ENCODE measurements at places on chromosomes 1 and 21.

DNA sequence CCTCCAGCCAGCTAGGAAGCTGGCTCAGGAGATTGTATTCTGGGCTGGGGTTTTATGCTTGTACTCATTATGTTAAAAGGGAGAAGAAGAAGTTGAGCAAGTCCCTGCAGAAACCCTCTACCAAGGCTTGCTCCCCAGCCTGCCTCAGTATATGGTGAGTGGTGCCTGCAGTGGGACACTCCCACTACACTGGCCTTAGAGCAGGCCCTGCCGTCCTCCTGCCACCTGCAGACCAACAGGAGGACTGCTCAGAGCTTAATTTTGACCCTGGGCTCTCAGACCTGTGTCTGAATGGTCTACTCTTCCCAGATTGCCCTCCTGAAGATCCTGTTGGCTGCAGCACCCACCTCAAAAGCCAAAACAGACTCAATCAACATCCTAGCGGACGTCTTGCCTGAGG lies 13.0 kb downstream of the STRIP1 start:
- DNase-seq, result no peak

- no peak for DNase-seq
These were observed 24.7 kb upstream of the POGK start for GRCh38 chr1:166814611-166815010.

GRCh38 chr1:94540440-94541245 lies 916 bp downstream of the F3 start:
- no peak for DNase-seq

DNA sequence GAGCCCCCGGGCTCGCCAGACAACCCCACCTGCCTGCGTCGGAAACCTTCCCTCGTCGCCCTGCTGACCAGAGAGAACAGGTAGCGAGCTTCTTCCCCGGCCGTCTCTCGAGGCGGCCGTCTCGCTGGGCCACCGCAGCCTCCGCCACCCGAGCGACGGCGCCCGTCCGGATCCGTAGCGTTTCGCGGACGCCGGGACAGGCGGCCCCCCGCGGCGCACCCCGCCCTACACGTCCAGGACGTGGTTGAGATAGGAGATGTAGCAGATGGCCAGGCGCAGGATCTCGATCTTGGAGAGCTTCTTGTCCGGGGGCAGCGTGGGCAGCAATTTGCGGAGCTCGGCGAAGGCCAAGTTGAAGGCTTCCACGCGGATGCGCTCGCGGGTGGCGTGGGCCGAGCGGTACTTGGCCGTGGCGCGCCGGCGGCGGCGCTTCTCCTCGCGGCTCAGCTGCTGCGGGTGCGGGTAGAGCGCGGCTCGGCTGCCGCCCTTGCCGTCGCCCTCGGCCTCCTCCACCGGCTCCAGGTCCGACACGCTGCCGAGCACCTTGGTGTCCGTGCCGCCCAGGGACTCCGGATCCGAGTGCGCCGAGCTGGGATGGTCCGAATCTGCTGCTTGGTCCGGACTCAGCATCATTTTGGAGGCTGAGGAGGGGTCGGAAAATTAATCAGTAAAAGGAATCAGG lies 3.0 kb downstream of the NHLH2 start:
- DNase-seq, result peak; percentile 86

DNA sequence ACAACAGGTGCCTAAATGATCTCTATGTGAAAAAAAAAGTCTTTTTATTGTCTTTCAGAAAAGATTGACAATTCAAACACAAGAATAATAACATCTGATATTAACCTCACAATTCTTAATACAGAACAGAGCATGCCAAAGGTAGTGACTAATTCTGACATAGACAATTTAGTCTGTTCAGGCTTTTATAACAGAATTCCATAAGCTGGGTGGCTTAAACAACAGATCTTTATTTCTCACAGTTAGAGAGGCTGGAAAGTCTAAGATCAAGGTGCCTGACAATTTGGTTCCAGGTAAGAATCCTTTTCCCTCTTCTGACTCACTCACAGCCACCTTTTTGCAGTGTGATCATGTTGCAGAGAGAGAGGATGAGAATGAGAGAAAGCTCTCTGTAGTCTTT lies 27.0 kb downstream of the DPYD start:
- no peak for DNase-seq

DNA sequence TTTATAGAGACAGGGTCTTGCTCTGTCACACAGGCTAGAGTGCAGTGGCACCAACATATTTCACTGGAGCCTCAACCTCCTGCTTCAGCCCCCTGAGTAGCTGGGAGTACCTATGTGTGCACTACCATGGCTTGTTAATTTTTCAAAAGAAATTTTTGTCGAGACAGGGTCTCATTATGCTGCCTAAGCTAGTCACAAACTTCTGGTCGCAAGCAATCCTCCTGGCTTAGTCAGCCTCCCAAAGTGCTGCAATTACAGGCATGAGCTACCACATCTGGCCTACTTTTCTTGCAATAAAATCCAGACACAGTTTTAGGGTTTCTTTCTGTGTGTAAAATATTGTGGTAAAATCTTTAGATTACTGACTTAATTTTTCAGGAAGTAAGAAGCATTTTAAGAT lies 27.9 kb upstream of the NTPCR start:
- no peak for DNase-seq

DNA sequence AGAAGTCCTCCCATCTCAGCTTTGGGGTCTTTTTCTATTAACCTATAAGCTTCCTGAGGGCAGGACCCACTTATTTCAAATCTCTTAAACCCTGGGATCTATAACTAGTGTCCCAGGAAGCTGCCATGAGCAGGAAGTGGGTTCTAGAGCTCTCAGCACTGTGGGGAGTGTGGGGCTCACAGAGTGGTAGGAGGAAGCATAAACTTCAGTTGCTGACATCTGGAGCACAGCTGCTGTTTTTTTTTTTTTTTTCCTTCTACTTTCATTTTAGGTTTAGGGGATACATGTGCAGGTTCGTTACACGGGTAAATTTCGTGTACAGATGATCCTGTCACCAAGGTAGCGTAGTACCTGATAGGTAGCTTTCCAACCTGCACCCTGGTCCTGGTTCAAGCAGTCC lies 59.3 kb downstream of the AK4 start:
- DNase-seq, result no peak

DNA sequence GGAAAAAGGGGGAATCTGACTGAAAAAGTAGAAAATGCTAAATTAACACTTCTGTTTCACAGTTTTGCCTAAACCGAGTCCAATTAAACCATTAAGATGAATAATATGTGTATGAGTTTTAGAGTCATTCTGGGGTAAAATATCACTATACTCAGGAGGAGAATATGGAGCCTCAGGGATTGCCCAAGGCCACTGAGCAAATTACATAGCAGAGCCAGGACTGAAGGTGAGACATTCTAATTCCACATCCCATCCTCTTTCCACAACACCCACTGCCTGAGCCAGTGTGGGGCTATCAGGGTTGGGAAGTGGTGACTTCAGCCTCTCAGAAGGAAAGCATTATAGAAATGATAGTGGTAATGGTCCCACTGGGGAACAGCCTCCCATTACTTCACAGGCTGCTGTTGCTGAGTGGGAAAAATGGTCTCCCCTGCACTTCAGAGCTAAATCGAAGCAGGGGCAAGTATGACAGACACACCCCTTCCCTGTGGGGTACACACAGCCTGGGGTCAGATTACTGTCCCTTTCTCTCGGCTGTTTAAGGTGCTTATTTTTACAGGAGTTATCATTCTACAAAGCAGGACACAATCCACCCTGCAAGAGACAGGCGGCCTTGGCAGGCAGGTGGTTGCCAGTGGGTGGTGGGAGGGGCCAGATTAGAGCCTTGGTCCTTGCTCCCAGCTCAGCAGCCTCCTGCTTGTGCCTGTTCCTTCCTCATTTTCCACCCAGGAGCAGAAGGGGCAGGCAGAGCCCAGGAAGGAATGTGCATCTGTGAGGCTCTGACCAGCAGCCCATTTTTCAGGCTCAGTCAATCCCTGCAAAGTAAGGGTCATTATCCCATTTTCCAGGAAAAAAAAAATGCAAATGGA lies 9.5 kb upstream of the BCAR3 start:
- DNase-seq, result peak; percentile 55

- DNase-seq, result no peak
These were observed 5.4 kb upstream of the EXO1 start for GRCh38 chr1:241842565-241842964.

DNA sequence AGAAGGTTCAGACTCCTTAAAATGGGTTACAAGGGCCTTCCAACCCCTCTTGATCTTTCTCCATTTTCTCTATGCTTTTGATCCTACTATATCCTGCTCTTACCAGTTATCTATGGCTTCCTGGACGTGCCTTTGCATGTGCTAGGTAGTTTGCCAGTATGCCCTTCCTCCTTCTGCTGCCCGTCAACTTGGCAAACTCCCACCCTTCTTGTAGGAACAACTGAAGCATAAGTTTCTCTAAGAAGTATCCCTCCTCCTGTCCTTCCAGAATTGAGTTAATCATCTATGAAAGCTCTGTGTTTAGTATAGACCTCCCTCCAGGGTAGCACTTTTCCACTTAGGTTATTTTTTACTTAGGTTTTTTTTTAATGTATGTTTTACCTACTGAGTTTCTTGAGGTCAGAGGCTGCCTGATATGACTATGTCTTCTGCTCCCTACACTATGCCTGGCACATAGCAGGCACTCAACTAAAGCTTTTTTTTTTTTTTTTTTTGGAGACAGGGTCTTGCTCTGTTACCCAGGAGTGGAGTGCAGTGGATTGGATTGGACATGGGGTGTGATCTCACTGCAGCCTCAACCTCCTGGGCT lies 10.0 kb upstream of the IGSF3 start:
- no peak for DNase-seq

- DNase-seq, result no peak
These were observed 110.3 kb downstream of the TIAM1 start for GRCh38 chr21:31233711-31234110.

DNA sequence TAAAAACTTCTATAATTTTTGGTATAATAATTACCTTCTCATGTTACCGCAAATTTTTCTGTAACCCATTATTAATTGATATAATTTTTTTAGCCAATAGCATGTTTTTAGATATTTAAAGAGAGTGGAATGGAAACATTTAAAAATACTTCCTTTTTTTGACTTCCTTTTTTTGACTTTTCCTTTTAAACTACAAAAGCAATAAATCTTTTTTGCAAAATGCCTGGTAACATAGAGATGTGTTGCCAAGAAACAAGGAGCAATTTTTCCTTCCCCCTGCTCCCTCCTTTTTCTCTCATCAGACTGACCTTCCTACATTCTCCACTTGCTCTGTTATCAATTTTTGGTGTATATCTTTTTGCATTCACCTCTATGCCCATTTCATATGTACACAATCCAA lies 666.2 kb downstream of the ADGRL2 start:
- no peak for DNase-seq

DNA sequence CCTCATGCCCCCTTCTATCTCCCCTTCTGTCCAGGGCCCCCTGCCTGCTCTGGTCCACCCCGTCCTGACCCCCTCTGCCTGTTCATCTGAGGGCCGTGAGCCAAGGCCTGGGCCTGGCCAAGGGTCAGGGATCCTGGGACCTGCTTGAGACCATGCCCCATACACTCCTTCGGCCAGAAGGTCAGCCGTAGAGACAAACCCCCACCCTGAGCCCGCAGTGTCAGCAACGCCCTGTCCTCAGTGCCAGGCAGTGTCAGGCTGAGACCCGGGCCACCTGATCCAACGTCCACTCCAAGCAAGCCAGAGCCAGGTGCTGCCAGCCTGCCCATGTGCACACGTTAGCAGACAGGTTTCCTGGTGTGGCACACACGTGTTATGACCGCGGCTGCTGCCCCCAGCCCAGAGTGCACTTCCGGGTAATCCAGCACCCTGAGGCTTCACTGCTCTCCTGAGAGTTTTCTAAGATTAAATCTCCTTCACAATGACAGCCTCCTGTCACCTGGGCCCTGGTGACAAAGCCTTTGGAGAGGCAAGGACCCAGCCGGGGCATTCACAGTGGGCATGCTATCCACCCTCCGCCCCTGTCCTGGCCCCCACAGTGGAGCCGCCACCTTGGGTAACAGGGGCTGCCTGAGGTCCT lies 10.1 kb upstream of the SAMD11 start:
- DNase-seq, result peak; percentile 41

GRCh38 chr1:35191429-35192055 lies 1.4 kb downstream of the SFPQ start:
- no peak for DNase-seq

DNA sequence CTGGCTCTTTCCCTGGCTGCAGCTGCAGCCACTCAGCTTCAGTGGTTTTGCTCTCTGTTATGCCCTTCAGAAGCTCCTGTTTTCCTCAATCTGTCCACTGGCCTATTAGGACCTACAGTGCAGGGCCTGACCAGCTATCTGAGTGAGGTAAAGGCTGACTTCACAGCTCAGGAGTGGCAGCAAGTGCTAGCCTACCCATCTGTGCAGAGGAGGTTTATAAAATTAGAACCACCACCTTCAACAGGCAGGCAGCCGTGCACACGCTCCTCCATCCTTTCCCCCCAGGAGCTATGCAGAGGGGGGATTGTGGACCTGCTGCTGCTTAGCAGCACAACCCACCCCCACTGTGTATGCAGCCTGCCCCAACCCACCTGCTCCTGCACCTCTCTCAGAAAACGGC lies 8.3 kb downstream of the ADAR start:
- DNase-seq, result no peak

- no peak for DNase-seq
These were observed 32.4 kb downstream of the PLEKHA6 start for GRCh38 chr1:204327359-204327758.

- DNase-seq, result no peak
These were observed 6.7 kb downstream of the INAVA start for GRCh38 chr1:200901350-200901749.

DNA sequence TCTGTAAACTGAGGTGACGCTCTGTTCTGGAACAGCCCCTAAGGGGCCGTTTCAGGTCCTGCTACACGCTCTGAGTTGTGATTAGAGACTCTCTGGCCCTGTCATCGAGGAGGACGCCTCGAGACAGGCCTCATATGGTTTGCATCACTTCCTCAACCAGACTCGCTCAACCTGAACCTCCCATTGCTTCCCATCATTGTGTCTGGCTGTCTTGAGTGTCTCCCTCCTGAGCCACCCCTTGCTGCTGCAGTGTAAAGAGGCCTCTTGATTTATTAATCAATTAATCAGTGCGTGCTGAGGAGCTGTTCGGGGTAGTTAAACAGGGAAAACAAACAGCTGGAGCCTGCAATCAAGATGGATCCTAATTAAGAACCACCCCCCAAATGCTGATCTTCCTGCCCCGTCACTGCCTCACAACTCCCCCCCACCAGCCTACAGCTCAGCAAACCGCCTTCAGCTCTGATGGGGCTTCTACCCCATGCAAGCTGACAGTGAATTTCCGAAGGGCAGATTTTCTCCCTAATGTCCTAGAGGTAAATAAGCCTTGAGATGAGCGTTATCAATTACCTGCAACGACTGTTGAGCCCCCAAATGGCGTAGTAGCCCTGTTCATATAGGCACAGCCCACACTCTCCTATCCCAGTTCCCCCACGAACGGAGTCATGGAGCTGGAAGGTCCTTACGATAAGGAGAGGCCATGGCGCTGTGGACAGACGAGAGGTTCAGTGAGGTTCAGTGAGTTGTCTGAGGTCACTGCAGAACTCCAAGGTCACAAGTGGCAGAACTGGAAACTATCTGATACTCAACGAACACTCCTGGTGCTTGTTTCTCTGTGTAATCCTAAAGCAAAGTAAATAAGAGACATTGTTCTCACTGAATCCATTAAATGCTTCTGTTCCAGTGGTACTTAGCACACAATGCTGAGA lies 210.6 kb downstream of the KIF26B start:
- DNase-seq, result no peak

GRCh38 chr1:118995312-118996016 lies 7.3 kb upstream of the TBX15 start:
- DNase-seq, result no peak

GRCh38 chr1:164637461-164638375 lies 78.7 kb downstream of the PBX1 start:
- DNase-seq, result peak; percentile 85

Measured in NCI-H1417 (cell line).